ENCODE measurements at places on chromosomes 6 and 20.

GRCh38 chr6:28005152-28005890 lies 48.3 kb downstream of the OR2B6 start:
- no peak for DNase-seq

DNA sequence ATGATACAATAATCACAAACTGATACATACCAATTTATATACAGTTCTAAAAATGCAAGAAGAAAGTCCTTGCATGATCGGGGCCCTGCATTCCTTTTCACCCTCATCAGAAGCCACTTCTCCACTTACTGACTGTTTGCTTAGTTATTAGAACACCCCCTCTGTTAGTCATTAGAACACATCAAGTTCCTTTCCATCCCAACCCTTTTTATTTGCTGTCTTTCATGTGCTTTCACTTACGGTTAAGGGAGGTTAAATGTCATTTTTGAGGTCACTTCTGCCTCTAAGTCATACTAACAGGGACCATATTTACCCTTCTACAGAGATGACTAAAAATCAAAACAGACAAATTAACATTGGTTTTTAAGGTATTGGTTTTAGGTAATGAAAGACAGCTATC lies 149.1 kb downstream of the LMBRD1 start:
- no peak for DNase-seq

GRCh38 chr6:53128842-53129241 lies 19.8 kb downstream of the GCM1 start:
- no peak for DNase-seq

GRCh38 chr6:144544266-144544830 lies 259.2 kb downstream of the UTRN start:
- DNase-seq: no peak

- DNase-seq: no peak
These were observed 98.9 kb downstream of the HDGFL1 start for GRCh38 chr6:22668307-22668706.

- no peak for DNase-seq
These were observed 201.3 kb upstream of the BTBD3 start for GRCh38 chr20:11716239-11716944.

DNA sequence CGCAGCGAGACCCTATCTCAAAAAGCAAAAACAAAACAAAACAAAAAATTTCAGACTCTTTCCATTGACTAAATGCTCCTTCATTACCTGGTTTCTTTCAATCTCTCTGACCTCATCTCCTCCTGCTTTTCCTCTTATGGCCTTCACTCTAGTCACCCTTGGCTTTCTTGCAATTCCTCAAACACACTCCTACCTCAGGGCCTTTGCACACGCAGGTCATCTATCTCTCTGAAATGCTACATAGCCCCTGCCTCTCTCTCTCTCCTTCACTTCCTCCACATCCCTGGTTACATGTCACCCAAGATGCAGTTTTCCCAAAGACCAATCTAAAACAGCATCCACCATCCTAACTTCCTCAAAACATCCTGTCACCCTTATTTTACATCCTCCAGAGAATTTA lies 96.8 kb downstream of the PREX1 start:
- no peak for DNase-seq

- DNase-seq: no peak
These were observed 207.0 kb downstream of the ANKRD60 start for GRCh38 chr20:58021481-58021880.

GRCh38 chr6:64081453-64081852 lies 445.9 kb downstream of the PHF3 start:
- no peak for DNase-seq

DNA sequence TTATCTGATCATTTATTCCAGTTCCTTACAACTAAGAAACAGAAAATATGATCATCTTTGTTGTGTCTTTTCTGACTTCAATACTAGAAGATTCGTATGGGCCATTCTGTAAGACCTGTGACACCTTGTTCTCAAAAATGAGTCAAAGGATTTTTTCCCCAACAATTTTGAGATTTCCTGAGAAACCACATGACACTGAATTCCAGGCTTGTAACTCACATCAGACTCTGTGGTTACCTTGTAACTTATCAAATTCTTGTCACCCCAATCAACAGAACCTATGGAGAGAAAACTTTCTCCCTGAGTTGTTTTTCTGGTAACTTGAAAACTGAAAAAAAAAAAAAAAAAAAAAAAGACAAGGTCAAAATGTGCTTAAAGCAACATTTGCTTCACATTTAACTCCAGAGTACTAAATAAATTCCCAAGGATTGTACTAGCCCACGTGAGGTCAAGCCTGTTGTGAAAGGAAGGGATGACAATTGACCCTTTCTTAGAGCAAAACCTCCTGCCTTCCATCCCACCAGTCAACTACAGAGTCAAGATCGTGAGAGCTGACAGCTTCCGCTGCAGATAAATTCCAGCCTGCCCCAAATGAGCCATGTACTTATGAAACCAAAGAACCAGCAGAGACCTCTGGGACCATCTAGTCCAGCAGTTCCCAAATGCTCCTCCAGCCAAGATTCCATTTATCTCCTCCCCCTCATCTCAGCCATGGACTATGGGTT lies 140.3 kb downstream of the TBX18 start:
- DNase-seq: no peak

- no peak for DNase-seq
These were observed 81.0 kb downstream of the EDN1 start for GRCh38 chr6:12371151-12371550.

DNA sequence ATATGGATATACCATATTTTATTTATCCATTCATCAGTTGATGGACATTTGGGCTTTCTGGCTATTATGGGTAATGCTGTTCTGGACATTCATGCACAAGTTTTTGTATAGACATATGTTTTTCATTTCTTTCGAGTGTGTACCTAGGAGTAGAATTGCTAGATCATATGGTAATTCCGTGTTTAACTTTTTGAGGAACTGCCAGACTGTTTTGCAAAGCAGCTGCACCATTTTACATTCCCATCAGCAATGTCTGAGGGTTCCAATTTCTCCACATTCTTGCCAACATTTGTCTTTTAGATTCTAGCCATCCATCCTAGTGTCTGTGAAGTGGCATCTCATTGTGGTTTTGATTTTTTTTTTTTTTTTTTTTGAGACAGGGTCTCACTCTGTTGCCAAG lies 20.8 kb downstream of the SRC start:
- no peak for DNase-seq

GRCh38 chr20:51666126-51666525 lies 102.1 kb downstream of the ATP9A start:
- no peak for DNase-seq

- no peak for DNase-seq
These were observed 5.7 kb upstream of the TNXB start for GRCh38 chr6:32114796-32115195.

DNA sequence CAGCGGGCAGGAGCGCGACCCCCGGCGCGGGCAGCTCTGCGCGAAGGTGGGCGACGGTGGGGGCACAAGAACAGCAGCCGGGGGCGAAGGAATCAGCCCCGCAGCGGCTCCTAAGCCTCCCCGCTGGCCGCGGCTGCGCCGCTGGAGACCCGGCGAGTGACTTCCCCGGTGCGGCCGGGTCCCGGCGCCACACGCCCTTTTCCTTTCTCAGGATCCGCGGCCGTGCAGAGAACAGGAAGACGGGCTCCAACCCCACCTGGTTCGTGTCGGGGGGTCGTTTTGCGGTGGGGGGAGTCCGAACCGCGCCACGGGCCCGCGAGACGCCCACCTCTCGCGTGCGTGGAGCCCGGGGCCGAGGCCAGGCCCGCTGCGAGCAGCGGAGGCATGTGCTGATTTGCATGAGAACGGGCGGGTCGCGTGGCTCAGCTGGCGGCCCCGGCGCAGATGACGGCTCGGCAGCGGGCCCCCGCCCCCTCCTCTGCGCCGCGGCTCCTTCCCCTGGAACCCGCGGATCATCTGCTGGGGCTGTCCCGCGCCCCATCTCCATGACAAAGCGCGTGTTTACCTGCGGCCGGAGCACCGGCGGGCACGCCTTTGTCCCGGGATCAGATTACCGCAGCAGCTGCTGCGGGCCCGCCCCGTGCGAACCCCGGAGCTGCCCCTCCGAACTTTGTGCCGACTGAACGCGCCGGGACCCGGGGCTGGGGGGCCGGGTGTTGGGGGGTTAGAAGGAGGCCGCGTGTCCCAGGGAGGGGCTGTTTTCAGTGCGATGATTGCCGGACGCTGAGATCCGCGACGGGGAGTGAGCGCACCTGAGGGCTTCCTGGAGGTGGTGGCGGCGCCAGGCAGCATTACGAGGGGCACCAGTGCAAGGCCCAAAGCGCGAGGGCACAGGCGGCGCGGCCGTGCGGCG lies 4.9 kb upstream of the DLL1 start:
- DNase-seq: no peak

DNA sequence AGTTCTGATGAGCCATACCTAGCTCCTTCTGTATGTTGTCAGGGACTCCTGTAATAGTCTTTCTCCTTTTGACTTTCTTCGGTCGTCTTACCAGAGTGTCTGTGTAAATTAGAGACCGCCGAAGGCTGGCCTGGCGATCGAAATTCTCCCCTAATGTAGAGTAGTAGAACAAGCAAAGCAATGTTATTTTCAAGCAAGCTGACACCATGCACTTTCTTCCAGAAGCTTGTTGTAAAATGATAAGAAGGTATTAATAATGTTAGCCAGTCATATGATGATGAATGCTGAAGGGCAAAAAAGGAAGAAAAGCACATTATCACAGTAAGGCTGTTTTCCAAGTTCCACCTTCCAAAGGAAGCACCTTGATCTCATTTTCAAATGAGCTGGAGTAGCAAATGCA lies 37.9 kb downstream of the HEBP2 start:
- DNase-seq: no peak

DNA sequence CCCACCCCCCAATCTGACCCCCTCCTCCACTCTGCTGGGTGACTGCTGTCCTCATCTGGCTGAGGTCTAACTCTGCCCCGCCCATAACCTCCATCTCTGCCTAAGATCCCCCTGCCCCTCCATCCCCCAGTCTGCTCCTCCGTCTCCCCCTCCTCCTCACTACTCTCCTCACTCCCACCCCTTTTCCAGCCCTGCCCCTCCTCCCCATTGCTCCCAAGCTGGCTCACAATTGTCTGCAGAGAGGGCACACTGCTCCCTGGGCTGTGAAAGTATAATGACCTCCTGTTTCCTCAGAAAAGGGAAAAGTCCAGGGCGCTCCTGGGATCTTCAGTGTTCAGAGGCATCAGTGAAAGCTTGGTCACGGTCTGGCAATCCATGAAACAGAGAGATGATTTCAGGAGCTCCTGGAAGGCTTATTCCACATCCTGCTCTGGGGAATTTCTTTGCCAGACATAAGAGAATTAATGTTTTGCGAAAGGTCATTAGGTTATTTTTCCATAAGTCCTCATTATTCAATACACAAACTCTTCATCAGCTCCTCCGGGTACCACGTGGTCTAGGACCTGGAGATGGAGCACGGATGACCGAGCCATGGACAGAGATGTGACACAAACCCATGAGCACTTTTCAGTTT lies 21.5 kb downstream of the CST5 start:
- DNase-seq: no peak

DNA sequence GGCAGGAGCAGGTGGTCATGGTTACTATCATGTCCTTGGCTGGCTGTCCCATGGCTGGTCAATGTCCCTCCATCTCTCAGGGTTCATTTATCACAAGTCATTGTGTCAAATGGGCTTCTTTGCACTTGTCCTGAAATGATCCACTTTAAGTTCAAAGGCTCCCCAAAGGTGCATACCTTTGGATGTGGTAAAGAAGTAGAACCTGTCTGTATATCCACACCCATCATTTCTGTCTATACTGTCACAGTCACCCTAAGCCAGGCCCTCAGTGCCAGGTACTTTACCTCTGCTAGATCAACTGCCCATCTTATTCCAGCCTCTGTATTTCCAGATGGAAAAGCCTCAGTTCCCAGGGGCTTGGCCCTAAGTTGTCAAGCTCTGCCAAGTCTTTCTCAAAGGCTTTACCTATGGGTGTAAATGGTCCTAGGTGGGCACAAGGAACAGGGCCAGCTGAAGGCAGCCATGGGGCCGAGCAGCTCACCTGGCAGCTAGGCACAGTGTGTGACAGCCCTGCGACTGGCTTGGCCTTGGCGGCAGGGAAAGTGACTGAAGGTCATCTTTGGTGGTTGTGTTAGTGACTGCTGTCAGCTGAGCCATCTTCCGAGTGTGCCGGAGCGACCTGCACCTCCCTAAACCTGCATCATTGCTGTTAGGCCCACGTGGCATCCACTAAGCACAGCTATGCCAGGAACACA lies 198.4 kb downstream of the SYNDIG1 start:
- no peak for DNase-seq

GRCh38 chr6:125406741-125407140 lies 105.0 kb upstream of the HDDC2 start:
- no peak for DNase-seq

DNA sequence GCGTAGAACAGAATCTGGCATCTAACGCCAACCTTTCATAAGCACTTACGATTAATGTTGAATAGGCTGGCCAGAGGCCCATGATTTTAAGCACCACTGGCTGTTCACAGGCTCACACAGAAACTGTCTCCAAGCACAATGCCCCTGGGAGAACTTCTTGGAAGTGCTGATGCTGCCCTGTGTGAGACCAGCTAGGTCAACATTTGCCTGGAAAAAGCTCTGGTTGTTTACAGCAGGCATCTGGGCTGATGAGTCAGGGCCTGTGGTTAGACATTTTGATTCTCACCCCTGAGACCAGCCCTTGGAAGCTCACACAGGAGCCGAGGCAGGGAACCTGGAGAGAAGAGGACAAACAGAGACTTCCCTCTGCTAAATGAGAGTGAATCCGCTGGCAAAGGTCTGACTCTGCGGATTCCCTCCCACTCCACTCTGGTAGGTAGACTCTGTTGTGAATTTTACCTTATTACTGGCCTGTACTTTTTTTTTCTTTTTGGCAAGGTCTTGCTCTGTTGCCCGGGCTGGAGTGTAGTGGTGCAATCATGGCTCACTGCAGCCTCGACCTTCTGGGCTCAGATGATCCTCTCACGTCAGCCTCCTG lies 6.8 kb upstream of the SULF2 start:
- DNase-seq: no peak

DNA sequence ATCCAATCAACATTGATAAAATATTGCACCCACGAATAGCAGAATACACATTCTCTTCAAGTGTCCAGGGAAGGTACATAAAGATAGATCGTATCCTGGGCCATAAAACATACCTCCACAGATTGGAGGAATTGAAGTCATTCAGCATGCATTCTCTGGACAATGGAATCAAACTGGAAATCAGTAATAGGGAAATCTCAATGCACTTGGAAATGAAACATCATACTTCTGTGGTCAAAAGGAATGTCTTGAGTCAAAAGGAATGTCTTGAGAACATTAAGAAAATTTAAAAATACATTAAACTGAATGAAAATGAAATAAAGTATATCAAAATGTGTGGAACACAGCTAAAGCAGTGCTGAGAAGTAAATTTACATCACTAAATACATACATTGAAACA lies 138.8 kb downstream of the TFAP2A start:
- DNase-seq: no peak

- DNase-seq: no peak
These were observed 46.8 kb downstream of the EIF2S2 start for GRCh38 chr20:34065260-34065659.

- DNase-seq: no peak
These were observed 68.6 kb upstream of the FOXA2 start for GRCh38 chr20:22652681-22653588.

DNA sequence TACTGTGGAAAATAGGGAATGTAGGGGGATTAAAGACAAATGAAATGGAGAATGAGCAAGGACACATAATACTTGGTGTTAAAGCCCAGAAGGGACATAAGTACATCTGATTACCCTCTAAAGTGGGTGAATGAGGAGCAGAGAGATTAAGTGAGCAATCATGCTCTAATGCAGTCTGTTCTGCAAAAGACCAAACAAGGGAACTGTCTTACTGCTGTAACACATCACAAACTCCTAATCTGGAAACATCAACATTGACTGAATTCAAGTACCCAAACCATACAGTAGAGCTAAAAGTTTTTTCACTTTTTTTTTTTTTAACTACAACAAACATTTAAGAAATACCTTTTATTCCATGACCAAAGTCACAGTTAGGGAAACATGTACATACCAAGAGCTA lies 19.3 kb upstream of the SLC17A4 start:
- no peak for DNase-seq

Data from substantia nigra (tissue), 51 donors.